ENCODE measurements at places on chromosomes 13 and 19.
A peak's percentile ranks its signal among the peaks of the same experiment; 100 is the strongest.

- no peak for DNase-seq
Observed at GRCh38 chr13:30905932-30906383, at the start of gene MEDAG. TSS of gene MEDAG (plus strand) at chr13:30906271. CDS start at chr13:30906516, 245 bp downstream.

GRCh38 chr19:1055886-1056620 lies 10.9 kb upstream of the ARHGAP45 start:
- DNase-seq, result no peak

- DNase-seq, result no peak
Observed at GRCh38 chr19:14150041-14150769, 13.8 kb upstream of the ASF1B start.

DNA sequence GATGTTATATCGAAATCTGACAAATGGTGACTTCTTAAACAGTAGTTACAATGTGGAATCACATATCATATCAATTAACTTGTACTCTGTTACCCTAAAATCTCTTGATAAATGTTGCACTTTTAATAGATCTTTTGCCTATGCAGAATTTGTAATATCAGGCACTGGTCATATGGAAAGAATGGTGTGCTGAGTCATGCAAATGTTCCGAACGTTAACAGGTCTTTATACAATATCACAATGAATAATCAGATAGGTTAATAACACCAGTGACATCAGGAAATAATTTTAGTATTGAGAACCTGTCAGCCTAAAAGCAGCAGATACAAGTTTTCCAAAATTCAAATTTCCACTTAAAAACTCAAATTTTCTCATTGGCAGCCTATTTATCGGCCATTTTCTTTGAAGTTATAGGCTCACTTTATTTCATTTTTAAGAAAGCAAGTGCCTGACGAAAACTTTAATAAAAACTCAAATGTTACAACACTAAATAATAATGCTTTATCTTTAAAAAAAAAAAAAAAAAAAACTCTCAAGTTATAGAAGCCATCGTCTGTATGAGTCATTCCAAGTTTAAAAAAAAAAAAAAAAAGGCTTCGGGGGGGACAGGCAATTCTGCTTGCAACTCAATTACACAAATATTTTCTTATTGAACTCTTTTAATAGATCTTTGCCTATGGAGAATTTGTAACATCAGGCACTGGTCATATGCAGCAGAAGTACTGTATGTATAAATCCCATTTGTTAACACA lies 180.9 kb downstream of the DIAPH3 start:
- DNase-seq, result no peak

DNA sequence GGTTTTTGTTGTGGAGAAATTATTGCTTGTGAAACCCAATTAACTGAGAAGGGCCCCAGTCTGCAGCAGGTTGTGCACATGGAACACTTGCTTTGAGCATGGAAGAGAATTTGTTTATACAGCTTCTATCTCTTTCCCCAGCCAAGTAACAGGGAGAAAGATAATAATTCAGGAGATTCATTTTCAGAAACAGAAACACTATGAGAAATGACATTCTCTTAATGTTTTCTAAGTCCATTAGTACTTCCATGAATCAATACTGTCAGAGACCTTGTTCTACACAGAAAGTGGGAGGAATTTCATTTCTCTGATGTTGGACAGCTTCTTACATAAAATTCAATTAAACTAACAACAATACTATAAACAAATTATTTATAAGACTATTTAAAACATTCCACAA lies 446.3 kb downstream of the KLF12 start:
- no peak for DNase-seq

- no peak for DNase-seq
Observed at GRCh38 chr19:6475321-6476108, 6.1 kb downstream of the DENND1C start.

DNA sequence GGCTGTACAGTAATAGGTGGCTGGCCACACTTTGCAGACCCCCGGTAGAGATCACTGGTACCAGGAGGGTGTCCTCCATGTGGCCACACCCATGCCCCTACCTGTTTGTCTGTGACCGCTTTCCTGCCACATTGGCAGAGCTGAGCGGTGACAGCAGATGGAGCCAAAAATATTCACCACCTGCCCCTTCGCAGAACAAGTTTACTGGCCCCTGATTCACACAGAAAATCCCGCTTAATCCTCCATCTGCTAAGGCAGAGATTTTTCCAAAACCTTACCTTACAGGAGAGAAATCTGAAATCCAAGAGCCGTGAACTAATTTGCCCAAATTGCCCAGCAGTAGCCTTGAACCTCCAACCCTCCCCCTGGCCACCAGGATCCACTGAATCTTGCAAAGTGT lies 52.1 kb downstream of the MYO9B start:
- peak; percentile 75 for DNase-seq

DNA sequence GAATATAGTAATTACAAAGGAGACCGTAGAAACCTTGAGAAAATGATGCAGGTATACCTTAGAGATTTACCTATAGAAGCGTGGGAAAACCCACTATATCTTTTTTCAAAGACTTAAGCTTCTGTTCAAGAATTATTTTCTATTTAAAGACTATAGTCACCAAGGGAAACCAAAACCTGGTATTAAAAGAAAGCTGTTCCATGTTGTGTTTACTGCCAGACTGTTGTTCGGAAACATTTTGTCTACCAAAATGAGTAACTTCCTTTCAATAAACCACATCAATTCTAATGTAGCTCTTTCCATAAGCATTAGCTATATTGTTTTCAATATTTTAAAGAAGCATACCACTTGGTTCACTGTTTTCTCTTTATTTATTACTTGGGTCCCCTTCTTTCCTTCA lies 182.9 kb upstream of the SLITRK6 start:
- no peak for DNase-seq

DNA sequence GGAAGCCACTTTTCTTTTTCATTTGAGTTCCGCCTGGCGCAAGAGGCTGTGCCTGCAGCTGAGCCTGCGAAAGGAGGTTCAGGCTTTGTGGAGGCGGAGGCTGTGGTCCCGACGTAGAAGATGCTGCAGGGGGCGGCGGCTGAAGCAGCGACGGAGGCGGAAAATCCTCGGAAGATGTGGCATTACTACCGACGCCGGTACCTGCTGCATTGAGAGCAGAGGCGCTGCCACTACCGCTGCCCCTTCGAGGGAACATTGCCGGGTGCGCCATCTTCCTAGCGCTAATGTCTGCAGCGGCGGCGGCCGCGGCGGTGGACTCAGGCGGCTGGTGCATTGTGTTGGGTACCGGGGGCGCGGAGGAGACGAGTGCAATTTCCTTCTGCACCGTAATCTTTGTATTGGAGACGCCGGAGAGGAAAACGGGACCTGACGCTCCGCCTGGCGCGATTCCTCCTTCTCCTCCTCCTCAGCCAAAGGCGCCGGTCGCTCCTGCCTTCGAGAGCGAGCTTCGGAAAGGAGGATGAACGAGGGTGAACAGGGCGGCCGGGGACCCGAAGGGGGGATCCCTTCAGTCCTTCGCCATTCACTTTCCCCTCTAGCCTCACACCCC lies at the start of gene TSC22D1:
TSS of gene TSC22D1 (minus strand) at position 590 of the 610 bp plus-strand sequence. CDS start at position 334, 256 bp downstream.
- DNase-seq, result no peak

GRCh38 chr19:33426621-33427361 lies 53.3 kb downstream of the CEBPG start:
- no peak for DNase-seq

GRCh38 chr13:26948353-26948752 lies 187.8 kb upstream of the GPR12 start:
- DNase-seq, result no peak

DNA sequence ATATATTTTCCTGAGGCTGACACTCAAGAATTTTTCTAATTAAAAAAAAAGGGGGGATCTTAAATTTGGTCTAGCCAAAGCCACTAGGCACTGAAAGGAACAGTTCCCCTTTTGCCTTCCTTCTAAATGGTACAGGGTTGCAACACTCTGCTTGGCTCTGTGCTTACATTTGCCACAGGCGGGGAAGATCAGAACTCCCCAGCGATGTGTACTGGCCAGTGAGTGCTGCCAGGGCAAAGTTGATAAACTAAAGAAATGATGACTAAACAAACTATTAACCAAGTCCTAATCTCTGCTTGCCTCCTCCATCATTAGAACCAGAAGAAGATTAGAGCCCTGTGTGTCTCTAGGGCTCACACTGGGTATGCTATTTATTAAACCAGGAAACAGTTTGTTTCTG lies 75.3 kb upstream of the SCEL start:
- DNase-seq, result no peak

DNA sequence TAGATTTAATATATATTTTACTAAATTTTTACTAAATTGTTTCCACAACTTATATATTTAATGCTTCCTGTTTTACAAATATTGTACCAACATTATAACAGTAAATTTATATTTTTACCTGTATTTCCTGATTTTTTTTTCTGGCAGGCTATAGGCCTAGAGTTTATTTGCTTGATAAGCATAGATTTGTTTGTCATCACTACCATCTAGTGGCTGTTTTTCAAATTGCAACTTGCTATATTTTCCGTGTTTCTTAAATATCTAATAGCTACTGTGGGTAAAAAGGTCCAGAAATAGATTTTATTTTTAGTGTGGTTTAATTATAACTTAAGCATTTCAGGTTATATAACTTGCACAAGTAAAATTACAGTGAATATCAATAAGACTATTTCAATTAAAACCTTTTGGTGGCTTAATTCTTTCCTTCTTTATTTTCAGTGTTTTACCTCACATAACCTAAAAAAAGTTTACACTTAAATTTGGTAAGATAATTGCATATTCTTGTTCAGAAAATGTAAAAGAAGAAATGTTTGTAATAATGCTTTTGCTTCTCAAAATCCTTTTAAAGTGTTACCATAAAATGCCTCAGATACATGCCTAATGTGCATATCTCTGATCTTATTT lies 60.6 kb downstream of the NDFIP2 start:
- DNase-seq, result no peak

DNA sequence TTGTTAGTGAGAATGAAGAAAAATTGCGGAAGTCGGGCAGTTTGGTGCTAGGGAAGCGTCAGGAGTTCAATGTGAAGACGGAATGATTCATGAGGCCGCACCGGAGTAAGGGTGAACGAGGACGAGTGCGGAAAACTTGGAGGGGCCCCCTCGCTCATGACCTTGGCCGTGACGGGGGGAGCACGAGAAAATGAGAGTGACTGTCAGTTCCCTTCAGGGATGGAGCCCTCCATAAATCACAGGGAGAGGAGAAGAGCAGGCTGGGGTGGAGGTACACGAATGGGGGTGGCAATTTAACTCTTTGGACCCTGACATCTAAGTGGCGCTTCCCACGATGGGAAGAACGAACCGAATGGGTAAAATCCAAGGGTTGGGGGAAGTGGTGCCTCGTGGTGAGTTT lies 486.4 kb downstream of the TSHZ3 start:
- DNase-seq, result no peak

GRCh38 chr13:92459306-92459705 lies 767.3 kb upstream of the GPC6 start:
- no peak for DNase-seq

DNA sequence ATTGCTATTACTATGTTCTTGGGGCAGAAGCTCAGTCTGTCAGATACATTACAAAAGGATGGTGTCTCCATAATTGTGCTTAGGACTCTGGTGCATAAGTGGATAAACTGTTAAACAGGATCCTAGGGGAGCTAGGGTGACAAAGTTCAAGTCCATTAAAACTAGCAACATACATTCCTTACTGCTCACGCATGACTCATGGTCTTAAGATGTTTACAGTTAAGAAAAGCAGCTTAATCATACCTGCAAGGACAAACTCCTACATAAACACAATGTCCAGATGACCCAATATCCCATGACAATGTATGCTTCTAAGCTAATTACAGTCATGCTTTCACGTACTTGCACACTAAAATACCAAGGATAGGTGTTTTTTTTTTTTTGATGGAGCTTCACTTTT lies 3.5 kb upstream of the ZNF701 start:
- no peak for DNase-seq

DNA sequence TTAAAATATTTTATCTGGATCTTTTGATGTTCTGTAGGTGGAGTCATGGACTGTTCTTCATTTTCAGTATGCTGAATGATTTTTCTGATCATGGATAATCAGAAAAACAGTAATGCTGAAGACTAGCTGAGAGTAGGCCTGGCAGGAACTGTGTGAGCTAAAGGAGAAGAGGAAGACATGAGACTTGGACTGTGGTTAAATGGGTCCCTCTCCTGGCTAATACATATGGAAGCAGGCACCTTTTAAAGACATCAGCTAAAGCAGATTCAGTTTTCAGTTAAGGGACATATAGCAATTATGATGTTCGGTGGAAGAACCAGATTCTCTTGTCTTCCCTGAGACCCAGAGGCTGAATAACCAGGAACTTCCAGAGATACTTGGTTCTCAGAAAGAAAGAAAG lies 169.4 kb downstream of the OLFM4 start:
- no peak for DNase-seq

DNA sequence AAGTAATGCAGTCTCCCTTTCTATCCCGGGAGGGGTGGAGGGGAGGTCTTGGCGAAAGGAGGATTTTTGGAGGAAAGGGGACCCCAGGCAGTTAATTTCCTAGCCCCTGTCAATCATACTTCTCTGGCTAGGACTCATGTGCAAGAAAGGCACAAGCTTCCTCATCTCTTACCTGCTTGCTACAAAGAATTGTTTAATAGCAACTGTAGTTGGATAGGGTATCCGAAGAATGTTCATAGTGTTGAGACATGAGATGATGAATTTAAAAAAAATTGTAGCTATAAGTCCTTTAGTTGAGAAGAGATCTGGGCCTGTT lies 525 bp downstream of the BORA start:
- no peak for DNase-seq

- DNase-seq, result peak; percentile 1
Observed at GRCh38 chr19:53057904-53058580, 13.5 kb downstream of the ERVV-2 start.

DNA sequence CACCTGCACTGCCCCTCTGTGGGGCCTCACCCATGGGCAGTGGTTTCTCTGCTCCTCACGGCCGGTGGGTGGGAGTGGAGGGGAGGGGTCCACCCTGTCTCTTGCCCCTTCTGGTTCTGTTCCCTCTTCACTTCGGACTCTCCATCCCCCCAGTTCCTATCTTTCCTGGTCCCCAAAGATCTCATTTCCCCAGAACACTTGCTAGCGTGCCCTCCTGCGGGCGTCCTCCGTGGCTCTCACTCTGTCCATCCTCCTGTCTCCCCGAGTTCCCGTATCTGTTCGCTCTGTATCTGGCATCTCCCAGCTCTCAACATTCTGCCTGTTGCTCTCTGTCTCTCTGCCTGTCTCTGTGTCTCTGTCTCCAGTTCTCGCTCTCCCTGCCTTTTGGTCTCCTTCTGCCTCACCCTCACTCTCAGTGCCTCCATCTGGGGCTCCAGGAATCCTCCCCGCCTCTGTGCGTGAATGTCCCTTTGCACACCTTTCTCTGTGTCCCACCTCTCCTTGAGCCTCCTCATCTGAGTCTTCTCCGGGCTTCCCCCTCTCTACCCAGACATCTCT lies 363 bp downstream of the SPIB start:
- DNase-seq, result no peak

All from cerebellar nuclear complex (tissue), 1 donor.